Upper lobe of right lung (tissue), 1 donor: ENCODE measurements at places on chromosomes 6 and 20. TPM values are rescaled to one million over a fixed set of nuclear protein-coding genes. Genes with fewer than 3 reads are reported as not detected.

The IRAK1BP1 gene
- total RNA-seq, result 4.3 TPM

The WFDC10B gene
- not detected for total RNA-seq

The PTPRT gene
- 0.46 TPM for total RNA-seq

The LINC00237 gene
- not detected for total RNA-seq

The OXT gene
- not detected for total RNA-seq

The CCN5 gene
- 112 TPM for total RNA-seq

The TRMT6 gene
- total RNA-seq, result 8.5 TPM

The HMGCLL1 gene
- total RNA-seq, result 4.2 TPM

DNA sequence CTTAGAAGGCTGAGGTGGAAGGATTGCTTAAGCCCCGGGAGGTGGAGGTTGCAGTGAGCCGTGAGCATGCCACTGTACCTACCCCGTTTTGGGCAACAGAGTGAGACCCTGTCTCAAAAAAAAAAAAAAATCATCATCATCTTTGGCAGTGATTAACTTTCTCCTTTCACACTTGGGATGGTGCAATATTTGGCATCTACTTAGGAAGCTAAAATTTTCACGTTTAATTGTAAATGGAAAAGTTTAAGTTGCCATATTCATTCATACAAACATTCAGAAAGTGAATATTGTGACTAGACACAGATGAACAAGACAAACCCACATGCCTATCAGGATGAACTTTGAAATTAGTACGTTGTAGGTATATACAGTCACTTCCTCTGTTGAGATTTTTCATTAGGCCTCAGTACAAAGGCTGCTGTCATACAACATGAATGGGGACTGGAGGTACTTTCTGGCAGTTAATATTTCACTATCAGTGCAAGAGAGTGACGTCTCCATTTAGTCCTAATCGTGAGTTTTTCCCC, 10.3 kb downstream of the TOP1 start:
- H3K27ac ChIP-seq, result no peak overlapping the region
- no peaks in the 10 kb centered on the region for H3K36me3 ChIP-seq
- H3K4me1 ChIP-seq, result peaks cover 35% of the 10 kb centered on the region
- no peak for DNase-seq
- H3K4me3 ChIP-seq, result no peak overlapping the region
- H3K27me3 ChIP-seq, result no peaks in the 10 kb centered on the region

- peak overlapping the region; percentile 94 for H3K4me3 ChIP-seq
- H3K27me3 ChIP-seq, result no peaks in the 10 kb centered on the region
- DNase-seq, result peak; percentile 74
- H3K27ac ChIP-seq, result peak overlapping the region; percentile 95
- H3K36me3 ChIP-seq, result no peaks in the 10 kb centered on the region
These were observed 1.0 kb upstream of the FBXO5 start for GRCh38 chr6:152983637-152984512.

GRCh38 chr6:138571181-138571580, 71.9 kb upstream of the NHSL1 start:
- H3K36me3 ChIP-seq, result no peaks in the 10 kb centered on the region
- H3K4me3 ChIP-seq, result peak overlapping the region; percentile 45
- DNase-seq, result no peak
- H3K27me3 ChIP-seq, result no peaks in the 10 kb centered on the region
- H3K4me1 ChIP-seq, result no peaks in the 10 kb centered on the region
- H3K27ac ChIP-seq, result peak overlapping the region; percentile 67

DNA sequence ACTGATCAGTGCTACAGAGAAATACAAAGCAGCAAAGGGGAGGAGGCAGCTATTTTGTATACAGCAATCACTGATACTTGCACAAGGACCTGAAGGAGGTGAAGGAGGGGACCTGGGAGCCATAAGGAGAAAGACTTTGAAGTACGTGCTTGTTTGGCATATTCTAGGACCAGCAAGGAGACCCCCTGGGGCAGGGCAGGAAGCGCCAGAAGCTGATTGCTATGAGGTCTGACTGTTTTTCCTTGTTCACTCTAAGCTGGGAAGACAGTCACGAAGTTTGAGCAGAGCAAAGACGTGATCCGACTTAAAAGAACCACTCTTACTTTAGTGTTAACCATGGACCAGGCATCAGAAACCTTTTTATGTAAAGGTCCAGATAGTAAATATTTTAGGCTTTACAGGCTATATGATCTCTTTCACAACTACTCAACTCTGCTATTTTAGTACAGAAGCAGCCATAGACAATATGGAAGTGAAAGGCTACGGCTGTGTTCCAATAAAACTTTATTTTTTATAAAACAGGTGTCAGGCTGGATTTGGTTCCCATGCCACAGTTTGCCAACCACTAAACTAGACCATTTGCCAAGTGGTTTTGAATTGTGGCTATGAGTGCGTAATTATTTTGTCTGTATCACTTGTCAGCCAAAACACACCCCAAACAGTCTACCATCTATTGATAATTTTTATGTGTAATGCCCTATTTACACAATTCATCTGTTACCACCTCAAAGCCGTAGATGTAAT, 217.9 kb downstream of the PRL start:
- DNase-seq, result no peak
- H3K4me1 ChIP-seq, result no peaks in the 10 kb centered on the region
- H3K27ac ChIP-seq, result no peak overlapping the region
- no peaks in the 10 kb centered on the region for H3K27me3 ChIP-seq

GRCh38 chr6:15439410-15440025, 193.6 kb downstream of the JARID2 start:
- peaks cover 70% of the 10 kb centered on the region for H3K4me1 ChIP-seq
- no peak overlapping the region for H3K27ac ChIP-seq
- no peaks in the 10 kb centered on the region for H3K36me3 ChIP-seq

GRCh38 chr6:32622545-32623401, 14.4 kb upstream of the HLA-DQA1 start:
- H3K27me3 ChIP-seq, result no peaks in the 10 kb centered on the region
- peak overlapping the region; percentile 70 for H3K27ac ChIP-seq
- H3K4me1 ChIP-seq, result no peaks in the 10 kb centered on the region
- no peak overlapping the region for H3K4me3 ChIP-seq
- DNase-seq, result no peak

DNA sequence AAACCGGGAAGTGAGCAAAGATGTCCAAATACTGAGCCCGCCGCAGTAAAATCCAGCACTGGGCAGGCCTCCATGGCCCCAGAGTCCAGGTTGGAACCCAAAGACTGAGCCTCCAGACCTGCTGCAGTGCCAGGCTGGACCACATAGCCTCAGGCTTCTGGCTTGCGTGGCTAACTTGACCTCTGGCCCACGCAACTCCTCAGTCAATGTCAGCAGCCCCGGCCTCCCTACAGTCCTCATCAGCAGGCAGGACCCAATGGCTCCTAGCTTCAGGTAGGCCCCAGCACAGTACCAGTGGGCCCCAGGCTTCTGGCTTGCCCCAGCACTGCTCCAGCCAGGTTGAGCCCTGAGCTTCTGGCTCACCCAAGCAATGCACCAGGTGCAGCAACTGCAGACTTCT, 245.1 kb upstream of the AFDN start:
- H3K4me1 ChIP-seq, result no peaks in the 10 kb centered on the region
- no peak for DNase-seq
- H3K36me3 ChIP-seq, result no peaks in the 10 kb centered on the region
- no peak overlapping the region for H3K4me3 ChIP-seq

- H3K4me1 ChIP-seq, result peaks cover 11% of the 10 kb centered on the region
- H3K27ac ChIP-seq, result no peak overlapping the region
- DNase-seq, result peak; percentile 65
- no peaks in the 10 kb centered on the region for H3K36me3 ChIP-seq
These were observed 37.3 kb upstream of the TOP1 start for GRCh38 chr20:40991181-40991889.

DNA sequence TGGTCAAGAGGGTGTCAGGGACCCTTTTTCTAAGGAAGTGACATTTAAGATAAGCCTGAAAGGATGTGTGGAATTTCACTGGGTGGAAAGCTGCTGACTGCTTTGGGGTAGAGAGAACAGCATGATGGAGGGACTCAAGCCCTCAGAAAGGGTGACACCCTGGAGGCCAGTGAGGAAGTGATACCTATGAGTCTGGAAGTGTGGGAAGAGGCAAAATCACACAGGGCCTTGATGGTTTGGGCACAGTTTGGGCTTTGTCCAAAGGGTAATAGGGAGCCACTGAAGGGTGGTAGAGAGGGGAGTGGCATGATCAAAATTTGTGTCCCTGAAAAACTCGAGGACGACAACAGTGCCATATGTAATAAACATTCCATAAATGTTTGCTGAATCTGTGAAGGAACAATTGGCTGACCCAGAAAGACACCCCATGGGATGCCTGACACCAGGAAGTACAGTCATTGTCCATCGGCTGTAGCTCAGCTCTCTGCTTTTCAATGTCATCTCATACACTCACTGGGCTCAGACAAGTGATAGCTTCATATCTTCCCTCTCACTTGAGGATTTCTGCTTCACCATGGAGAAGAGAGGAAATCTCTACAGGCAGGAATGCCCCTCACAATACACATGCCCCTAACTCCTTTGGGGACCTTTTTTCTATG, 21.3 kb downstream of the CASS4 start:
- no peak overlapping the region for H3K4me3 ChIP-seq
- H3K4me1 ChIP-seq, result peaks cover 27% of the 10 kb centered on the region
- H3K36me3 ChIP-seq, result peaks cover 5% of the 10 kb centered on the region
- DNase-seq, result no peak
- H3K27me3 ChIP-seq, result no peaks in the 10 kb centered on the region

DNA sequence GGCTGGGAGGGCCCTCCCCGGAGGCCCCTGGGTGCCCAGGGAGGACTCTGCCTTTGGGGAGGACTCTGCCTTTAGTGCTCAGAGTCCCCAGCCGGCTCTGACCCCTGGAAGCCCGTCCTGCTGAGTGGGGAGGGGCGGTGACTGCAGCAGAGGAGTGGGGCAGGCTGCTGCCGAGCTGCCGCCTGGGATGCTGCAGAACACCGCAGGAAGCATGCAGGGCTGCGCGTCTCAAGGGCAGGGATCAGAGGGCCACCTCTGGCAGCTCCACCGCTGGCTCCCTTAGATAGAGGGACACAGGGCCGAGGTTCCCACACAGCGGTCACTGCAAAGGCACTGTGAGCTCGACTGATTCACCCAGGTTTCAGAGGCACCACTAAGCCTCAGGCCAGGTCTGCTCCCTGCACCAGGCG, 82.2 kb upstream of the GATA5 start:
- H3K4me1 ChIP-seq, result no peaks in the 10 kb centered on the region
- no peak overlapping the region for H3K4me3 ChIP-seq
- peaks cover 79% of the 10 kb centered on the region for H3K27me3 ChIP-seq
- H3K36me3 ChIP-seq, result no peaks in the 10 kb centered on the region
- no peak overlapping the region for H3K27ac ChIP-seq

DNA sequence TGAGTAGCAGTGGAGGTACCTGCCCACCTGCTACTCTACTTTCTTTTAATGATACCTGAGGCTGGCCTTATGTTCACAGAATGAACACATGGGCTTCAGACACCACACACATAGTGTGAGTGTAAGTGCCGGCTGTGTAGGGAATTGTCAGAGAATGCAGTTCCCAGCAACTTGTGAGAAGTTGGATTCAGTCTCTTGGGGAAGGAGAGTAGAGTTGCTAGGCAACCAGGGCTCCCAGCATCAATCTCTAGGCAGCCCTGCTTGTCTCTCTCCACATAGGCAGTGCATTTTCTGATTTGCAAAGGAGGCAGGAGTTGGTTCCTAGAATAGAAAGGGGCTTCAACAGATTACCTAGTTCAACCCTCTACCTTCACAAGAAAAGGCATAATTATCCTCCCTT, 74.1 kb downstream of the BFSP1 start:
- no peak overlapping the region for H3K4me3 ChIP-seq
- no peak overlapping the region for H3K27ac ChIP-seq
- H3K4me1 ChIP-seq, result no peaks in the 10 kb centered on the region
- H3K36me3 ChIP-seq, result no peaks in the 10 kb centered on the region
- H3K27me3 ChIP-seq, result peaks cover 8% of the 10 kb centered on the region
- DNase-seq, result no peak

- H3K36me3 ChIP-seq, result no peaks in the 10 kb centered on the region
- peak overlapping the region; percentile 27 for H3K27ac ChIP-seq
- H3K27me3 ChIP-seq, result no peaks in the 10 kb centered on the region
- H3K4me1 ChIP-seq, result peaks cover 38% of the 10 kb centered on the region
- DNase-seq, result no peak
These were observed 37.9 kb upstream of the NEDD9 start for GRCh38 chr6:11270030-11271027.

DNA sequence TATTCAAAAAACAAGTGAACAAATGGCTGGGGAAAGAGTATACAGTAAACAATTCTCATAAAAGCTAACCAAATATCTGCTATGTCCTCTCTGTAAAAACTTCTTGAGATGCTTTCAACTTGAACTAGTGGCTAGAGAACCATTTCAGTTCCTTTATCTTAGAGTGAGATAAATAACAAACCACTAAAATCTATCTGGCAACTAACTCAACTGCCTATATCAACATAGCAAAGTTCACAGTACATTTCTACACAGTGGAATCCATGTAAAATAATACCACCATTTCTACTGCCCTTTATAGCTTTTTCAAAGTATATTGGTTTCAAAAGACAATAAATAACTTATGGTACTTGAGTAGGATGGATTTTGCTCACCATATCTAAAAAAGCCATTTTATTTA, 95.1 kb downstream of the MMS22L start:
- no peak overlapping the region for H3K27ac ChIP-seq
- no peak for DNase-seq
- no peaks in the 10 kb centered on the region for H3K36me3 ChIP-seq
- no peaks in the 10 kb centered on the region for H3K4me1 ChIP-seq
- no peaks in the 10 kb centered on the region for H3K27me3 ChIP-seq

DNA sequence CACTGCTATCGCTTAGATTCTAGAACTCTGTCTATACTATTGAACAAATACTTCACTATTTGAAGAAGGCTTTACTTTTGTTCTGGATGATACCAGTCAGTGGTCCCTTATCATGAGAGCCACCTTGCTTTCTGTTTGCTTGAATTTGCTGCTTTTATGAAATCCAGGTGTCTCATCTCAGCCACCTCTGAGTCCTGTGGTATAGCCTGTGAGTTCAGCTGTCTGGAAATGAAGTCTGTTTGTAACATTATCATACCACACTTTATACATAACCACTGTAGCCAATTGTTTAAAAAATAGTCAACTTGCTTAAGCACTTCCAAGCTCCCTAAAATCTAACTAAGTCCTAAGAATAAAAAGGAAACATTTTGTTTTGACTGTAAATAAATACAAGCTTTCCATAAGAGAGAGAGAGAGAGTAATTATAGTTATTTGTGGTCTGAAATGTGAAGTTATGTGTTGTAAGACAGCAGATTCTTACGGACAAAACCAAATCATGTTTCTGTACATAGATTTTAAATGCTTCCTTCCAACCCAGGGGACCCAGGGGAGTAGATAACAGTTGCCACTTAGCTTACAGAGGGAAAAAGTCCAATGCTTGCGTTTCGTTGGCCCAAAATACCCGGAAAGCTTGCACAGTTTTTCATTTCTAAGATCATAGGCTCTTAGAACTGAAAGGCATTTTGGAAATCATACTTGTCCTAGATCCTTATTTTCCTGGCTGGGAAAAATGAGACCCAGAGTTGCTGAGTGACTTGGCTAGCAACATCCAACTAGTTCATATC, 1107.8 kb upstream of the FLRT3 start:
- no peak overlapping the region for H3K27ac ChIP-seq
- H3K4me3 ChIP-seq, result no peak overlapping the region
- H3K4me1 ChIP-seq, result no peaks in the 10 kb centered on the region
- no peaks in the 10 kb centered on the region for H3K36me3 ChIP-seq

GRCh38 chr6:44067173-44068139, 59.8 kb downstream of the MRPL14 start:
- H3K36me3 ChIP-seq, result no peaks in the 10 kb centered on the region
- no peak overlapping the region for H3K4me3 ChIP-seq
- H3K4me1 ChIP-seq, result peaks cover 13% of the 10 kb centered on the region

GRCh38 chr6:22333802-22334201, 37.0 kb upstream of the PRL start:
- H3K4me1 ChIP-seq, result no peaks in the 10 kb centered on the region
- DNase-seq, result no peak
- H3K36me3 ChIP-seq, result no peaks in the 10 kb centered on the region
- H3K4me3 ChIP-seq, result no peak overlapping the region
- H3K27me3 ChIP-seq, result no peaks in the 10 kb centered on the region
